Germinal center (tissue), 1 donor: ENCODE measurements at places on chromosomes 2 and 18.

DNA sequence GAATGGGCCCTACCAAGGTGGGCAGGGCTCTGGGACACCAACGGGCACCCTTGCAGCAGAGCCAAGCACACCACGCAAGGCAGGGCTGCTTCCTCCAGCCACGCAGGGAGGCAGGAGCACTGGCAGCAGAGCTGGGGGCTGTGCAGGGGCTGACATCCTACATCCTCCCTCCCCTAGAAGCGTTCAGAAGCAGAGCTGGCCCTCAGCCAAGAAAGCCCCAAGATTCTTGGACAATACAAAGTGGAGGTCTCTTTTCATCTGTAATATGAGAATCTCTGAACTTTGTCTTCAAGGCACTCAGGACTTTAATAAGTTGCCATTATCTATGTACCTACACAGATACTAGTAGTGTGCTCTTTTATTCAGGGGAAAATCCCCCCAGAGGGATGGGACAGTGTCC lies 128.1 kb upstream of the AGAP1 start:
- DNase-seq: no peak

- no peak for DNase-seq
These were observed 7.6 kb downstream of the DLX1 start for GRCh38 chr2:172092716-172093415.

DNA sequence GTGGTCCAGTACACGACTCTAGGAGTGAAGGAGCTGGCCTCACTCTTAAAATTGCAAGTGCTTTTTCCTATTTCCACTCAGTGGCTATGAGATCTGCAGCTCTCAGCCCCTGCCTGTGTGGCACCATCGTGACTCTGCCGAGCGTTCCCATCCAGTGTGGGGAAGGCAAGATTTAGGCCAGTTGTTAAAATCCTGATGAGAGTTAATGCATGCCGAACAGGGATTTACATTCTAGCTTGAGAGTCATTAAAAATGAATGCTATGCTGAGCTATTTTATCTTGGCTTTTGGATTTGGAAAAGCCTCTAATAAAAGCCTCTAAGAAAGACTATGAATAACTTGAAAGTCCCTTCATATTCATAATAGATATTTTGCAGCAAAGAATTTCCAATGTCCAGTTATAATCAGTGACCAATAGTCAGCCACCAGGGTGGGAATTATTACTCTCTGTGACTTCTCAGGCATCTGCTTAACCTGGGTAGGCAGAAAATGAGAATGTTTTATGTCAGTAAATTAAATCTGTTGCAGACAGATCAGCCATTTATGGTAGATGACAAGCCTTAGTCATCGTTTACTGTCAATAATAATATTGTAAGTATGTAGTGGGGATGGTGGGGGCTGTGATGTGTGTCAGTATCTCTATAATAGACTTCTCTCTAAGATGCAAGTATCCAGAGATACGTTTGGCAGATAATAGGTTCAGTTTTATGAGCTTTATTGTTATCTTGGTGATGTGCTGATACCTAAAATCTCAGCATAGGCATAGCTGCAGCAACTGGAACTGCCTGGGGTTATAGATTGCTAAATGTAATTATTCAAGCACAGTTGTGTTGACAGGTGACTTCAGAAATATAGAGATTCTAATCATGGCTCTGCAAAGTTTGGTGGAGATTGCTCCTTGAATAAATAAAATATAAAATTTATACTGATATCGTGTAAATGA lies 207.8 kb downstream of the SOCS6 start:
- DNase-seq: no peak

DNA sequence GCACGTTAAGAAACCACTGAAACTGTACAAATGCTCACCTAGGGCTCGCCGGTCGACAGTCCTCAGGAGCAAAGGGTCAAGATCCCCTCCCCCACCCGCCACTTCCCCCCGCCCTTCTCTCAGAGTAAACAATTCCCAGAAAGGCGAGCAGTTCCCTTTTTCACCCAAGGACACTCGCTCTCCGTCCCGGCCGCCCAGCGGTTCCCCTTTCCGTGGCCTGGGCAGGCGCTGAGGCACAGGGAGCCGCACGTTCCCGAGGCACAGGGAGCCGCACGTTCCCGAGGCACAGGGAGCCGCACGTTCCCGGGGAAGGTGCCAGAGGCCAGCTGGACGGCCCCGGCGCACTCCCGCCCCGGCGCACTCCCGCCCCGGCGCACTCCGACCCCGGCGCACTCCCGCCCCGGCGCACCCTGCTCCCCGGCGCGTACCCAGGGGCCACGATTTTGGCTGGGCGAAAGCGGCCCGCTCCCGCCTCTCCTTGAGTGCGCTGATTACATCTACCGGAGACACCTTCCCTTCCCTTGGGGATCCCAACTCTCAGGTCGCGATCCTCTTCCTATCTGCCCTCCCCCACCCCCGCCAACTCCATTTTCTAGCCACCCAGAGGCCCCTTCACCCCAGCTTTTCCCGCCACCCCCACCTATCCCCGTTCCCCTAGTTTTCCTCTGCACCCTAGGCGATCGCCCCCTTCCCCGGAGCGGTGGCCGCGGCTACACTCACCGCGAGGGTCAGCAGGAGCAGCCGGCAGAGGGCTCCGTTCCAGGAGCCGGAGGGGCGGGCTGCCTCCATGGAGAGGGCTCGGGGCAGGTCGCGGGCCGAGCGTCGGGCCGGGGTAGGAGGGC lies 817 bp downstream of the DSC2 start:
- no peak for DNase-seq

DNA sequence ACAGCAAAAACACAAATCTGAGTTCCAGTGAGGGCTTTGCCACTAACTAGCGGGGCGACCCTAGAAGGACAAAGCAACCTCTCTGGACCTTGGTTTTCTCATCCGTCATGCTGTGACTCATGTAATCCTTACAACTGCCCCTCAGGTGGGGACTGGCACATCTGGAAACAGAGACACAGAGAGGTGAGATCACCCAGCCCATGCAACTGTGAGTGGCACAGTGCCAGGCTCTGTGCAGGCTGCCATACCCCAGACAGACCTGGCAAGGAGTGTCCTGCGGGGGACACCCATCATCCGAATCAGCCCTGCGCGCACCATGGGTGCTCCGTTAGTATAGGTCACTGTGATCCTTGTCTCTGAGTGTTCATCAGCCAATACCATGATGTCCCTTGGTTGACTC lies 198.3 kb downstream of the SMAD7 start:
- DNase-seq: no peak

GRCh38 chr2:217160103-217160743 lies 300.4 kb upstream of the TNP1 start:
- DNase-seq: no peak

DNA sequence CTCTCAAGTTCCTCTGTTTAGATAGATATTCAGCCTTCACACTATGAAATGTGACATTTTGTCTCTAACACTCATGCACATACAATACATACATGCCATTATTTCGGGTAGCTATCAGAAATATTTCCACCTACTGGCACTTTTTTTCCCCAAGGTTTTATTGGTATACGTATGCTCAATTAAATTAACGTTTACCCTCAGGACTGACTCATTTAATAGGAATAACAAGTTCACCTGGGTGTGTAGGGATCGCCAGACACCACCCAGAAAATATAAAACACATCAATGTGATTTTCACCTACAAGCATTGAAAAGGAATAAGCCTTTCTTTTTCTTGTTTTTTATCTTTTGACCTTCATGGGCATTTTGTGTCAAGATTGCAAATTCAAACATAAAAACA lies 138.5 kb upstream of the EPAS1 start:
- DNase-seq: no peak

- no peak for DNase-seq
These were observed 173.8 kb downstream of the BCL11A start for GRCh38 chr2:60379684-60380083.

- DNase-seq: no peak
These were observed at the start of gene APCDD1 for GRCh38 chr18:10453806-10454680. Gene APCDD1, plus strand, starts transcription at chr18:10454635. Its CDS starts 347 bp downstream, at chr18:10454982.

DNA sequence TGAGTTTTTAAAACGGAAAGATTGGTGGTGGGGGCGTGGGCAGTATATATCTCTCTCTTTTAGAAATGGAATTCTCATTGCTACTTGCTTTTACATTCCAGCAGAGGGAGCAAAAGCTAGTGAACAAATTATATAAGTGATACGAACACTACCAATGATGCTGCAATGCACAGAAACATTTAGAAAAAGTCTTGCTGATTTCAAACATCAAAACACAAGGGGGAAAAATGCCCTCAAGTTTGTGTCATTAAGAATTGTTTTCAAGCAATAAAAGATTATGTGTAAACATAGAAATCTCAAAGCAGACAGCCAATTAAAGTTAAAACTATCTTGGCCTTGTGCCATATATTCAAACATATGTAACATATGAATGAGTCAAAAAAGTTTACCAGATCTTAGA lies 296.3 kb upstream of the KCNJ3 start:
- DNase-seq: no peak

- DNase-seq: no peak
These were observed 132.5 kb upstream of the OSR1 start for GRCh38 chr2:19490846-19491435.

DNA sequence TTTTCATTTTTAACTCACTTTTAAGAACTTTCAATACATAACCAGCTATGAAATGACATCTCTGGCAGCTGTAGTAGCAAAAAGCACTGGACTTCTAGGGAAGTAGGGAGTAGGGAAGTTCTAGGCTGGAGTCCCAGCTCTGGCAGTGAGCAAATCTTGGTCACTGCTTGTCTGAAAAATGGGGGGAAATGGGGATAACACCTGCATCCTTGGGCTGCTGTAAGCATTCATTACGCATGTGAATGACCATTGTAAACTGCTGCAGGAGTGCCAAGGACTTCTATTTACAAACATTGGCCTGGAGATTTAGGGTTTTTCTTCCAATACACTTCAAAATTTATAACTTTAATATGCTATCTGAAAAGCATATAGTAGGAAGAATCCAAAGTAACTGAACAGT lies 972 bp upstream of the MPP4 start:
- no peak for DNase-seq

GRCh38 chr18:70228536-70228935 lies 23.0 kb upstream of the RTTN start:
- no peak for DNase-seq

DNA sequence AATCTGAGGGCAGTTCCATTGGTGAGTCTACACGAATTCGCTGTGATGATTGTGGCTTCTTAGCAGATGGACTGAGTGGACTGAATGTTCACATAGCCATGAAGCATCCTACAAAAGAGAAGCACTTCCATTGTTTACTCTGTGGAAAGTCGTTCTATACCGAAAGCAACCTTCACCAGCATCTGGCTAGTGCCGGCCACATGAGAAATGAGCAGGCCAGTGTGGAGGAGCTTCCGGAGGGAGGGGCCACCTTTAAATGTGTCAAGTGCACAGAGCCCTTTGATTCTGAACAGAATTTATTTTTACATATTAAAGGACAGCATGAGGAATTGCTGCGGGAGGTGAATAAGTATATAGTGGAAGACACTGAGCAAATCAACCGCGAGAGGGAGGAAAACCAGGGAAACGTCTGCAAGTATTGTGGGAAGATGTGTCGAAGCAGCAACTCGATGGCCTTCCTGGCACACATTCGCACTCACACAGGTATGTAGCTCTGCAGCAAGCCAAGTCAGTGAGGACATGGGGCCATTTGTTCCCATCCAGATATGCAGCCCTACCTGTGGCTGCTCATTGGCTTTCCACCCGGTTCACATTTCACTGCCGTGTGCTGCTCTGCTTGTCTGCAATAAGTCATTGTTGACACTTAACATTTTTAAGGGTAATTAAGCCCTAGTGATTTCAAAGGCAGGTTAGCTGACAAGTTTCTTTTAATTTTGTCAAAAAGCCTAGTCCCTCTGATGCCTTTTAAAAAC lies 37.7 kb downstream of the ZNF407 start:
- no peak for DNase-seq
